Airway epithelial cell (primary cell): ENCODE measurements at places on chromosomes 1 and 21. TPM values are rescaled to one million over a fixed set of nuclear protein-coding genes. Genes with fewer than 3 reads are reported as not detected.

RNF11 gene
- total RNA-seq, result 50.6 and 60.7 TPM in 2 replicates

PALMD gene
- 9.6 and 13.6 TPM in 2 replicates for total RNA-seq

NTRK1 gene
- total RNA-seq, result not detected in 2 replicates

IL10RB gene
- total RNA-seq, result 18.1 and 18.4 TPM in 2 replicates

PTPN22 gene
- 0.49 and 1.1 TPM in 2 replicates for total RNA-seq

HES3 gene
- 0.78 TPM in 1 of 2 replicates, not detected in the other for total RNA-seq

IGSF3 gene
- total RNA-seq, result 61.4 and 79.1 TPM in 2 replicates

AKR7A3 gene
- total RNA-seq, result 0.14 and 0.19 TPM in 2 replicates

CASZ1 gene
- total RNA-seq, result 11.8 and 36.1 TPM in 2 replicates

NR5A2 gene
- not detected in 2 replicates for total RNA-seq

RTCA gene
- total RNA-seq, result 25.3 and 28.6 TPM in 2 replicates
